ENCODE measurements at places on chromosomes 4 and X.

DNA sequence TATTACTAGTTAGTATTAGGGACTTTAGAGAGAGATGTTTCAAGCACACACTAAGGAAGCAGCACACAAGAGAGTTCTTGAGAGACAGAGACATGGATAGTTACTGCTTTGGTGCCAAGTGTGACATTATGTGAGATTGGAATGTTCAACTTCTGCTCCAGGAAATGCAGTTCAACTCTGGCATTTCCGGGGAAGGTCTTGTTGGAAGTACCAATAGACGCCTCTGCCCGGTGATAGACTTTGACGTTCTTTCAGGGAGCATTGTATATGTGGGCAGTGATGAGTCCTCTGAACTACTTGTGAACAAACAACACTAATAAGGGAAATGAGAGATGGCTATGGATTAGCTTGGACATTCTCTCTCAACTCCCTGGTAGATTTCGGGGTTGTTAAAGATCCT, 638.1 kb upstream of the BOD1L1 start:
- DNase-seq: no peak

DNA sequence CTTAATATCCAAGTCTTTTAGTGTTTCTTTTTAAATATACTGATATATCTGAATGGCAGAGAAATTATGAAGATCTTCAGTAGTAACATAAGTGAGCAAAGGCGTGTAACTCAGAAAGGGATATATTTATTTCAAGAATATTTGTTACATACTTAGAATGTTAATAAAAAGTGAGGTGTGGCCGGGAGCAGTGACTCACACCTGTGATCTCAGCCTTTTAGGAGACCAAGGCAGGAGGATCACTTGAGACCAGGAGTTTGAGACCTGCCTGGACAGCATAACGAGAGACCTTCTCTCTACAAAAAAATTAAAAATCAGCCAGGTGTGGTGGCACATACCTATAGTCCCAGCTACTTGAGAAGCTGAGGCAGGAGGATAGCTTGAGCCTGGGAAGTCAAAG, 651.0 kb downstream of the ADGRL3 start:
- DNase-seq: no peak

DNA sequence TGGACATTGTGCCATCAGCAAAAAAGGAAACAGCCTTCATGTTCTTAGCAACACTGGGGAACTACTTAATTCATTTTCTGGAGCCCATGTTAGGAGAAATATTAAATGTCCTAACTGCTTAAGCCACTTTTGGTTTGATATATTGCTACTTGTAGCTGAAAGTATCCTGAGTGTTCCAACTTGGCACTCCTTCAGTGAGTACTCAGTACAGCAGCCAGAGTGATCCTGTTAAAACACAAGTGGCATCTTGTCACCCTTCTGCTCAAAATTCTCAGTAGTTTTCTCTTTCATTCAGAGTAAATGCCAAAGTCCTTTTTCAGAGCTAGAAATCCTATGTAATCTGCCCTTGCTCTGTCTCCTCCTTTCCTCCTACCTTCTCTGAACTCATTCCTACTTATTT, 522.0 kb downstream of the GRID2 start:
- DNase-seq: no peak

DNA sequence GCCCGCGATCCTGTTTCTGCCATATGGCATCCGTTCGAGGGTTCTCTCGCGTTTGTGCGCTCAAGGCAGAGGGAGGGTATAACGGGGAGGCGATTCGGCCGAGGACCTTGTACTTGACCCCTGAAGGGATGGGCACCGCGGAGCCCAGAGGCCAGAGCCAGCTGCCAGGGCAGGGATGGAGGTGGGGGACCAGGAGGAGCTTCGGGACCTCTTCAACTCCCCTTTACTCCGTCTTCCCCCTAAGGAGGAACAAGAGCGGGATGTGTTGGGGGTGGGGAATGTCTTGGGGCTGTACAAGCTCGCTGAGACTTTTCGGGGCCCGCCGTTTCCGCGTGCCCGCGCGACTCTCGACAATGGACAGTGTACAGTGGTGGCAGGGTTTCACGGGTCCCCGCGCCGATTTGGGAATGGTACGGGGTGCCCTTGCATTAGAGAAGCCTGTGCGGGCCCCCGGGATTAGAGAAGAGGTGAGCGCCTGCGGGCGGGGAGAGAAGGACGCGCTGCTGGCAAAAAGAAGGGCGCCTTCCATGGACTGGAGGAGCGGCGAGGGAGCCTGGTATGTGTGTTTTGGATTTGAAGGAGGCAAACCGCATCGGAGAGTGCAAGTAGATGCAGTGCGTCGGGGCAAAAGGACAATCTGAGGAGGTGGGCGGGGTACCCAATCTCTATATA, 760 bp downstream of the UGT8 start:
- DNase-seq: peak; percentile 15

- DNase-seq: peak; percentile 22
Measured at GRCh38 chrX:15497865-15498264, 2.7 kb upstream of the BMX start.

DNA sequence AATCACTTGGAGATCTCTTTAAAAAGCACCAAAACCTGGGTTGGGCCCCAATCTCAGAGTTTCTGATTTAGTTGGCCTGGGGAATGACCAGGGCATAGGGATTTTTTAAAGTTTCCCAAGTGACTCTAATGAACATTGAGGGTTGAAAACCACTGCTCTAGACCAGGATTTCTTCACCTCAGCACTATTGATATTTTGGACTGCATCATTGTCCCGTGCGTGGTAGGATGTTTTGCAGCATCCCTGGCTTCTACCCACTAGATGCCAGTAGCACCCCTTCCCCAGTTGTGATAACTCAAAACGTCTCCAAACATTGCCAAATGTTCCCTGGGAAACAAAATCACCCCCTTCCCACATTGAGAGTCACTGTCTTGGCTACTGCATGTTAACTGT, 61.8 kb downstream of the ATXN3L start:
- DNase-seq: no peak

GRCh38 chr4:13611283-13611842, 16.2 kb downstream of the BOD1L1 start:
- DNase-seq: no peak

DNA sequence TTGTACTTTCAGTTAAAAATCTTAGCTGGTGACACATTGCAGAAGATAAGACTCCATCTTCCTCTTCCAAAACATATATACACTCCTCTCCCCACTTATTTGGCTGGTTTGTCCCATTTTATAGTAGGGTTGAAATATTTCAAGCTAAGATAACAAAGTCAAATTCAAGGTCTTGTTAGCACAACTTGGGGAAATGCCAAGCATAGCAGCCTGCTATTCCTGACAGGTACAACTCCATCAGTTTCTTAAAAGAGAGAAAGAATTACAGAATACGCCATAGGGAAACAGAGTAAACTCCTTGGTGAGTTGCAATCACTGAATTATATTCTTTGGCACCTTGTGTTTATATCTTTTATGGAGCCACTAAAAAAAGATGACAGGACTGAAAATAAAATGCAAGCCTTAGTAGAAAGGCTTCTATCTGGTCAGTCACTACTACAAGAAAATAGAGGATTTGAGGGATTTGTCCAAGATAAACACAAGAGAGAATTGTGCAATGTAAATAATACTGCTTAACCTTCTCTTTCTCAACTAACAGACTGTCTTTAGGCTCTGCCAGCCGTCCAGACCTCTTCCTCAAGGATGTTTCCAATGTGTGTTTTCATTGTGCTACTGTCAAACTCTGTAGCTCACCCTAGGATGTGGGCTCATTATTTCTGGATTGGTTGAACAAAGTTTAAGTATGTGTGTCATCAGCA, 170.3 kb downstream of the VEGFC start:
- no peak for DNase-seq

- no peak for DNase-seq
Measured at GRCh38 chr4:148980782-148981480, 538.7 kb upstream of the NR3C2 start.

- no peak for DNase-seq
Measured at GRCh38 chrX:16444353-16444752, 205.6 kb upstream of the S100G start.

DNA sequence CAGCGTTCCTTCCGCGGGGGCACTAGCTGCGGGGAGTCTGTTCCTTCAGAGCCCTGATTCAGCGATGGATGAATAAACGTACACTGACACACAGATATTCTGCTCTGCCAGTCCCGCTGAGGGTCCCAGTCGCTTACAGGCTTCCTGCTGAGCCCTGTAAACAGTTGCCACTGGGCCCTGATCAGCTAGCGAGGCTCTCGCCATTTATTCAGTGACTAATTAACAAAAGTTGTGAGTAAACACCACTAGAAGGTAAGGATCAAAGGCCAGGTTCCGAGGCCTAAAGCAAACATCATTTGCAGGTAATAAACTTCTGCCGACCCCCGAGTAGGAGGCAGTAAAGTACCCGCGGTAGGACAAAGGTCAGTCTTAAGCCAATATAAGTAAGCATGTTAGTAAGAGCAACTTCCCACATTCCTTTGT, 442.6 kb upstream of the GALNT7 start:
- no peak for DNase-seq

GRCh38 chr4:126223784-126224407, 909.1 kb downstream of the FAT4 start:
- DNase-seq: peak; percentile 29

Measured in HCT116 (cell line).